ENCODE measurements at places on chromosomes 6 and 20.

- peak; percentile 42 for DNase-seq
Observed at GRCh38 chr20:59042151-59042795, at the start of gene PRELID3B. Gene PRELID3B, minus strand, starts transcription at chr20:59042786. Its CDS starts 56 bp downstream, at chr20:59042730.

DNA sequence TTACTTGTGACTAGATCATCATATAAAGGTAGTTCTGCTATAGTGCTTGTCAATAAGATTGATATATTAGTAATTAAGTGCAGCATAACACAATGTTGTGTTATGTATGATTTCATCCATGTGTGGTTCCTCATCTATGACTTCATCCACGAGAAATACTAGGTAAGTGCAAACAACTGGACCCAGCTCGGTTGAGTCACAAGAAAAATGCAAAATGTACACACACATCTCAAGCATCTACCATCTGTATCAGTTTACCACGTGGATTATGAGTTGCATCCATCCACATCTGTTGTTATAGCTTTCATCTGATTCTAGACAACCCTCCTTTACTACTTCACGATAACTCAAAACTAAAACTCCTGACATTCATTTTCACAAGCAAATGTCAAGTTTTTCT, 517.0 kb upstream of the CITED2 start:
- DNase-seq = no peak

DNA sequence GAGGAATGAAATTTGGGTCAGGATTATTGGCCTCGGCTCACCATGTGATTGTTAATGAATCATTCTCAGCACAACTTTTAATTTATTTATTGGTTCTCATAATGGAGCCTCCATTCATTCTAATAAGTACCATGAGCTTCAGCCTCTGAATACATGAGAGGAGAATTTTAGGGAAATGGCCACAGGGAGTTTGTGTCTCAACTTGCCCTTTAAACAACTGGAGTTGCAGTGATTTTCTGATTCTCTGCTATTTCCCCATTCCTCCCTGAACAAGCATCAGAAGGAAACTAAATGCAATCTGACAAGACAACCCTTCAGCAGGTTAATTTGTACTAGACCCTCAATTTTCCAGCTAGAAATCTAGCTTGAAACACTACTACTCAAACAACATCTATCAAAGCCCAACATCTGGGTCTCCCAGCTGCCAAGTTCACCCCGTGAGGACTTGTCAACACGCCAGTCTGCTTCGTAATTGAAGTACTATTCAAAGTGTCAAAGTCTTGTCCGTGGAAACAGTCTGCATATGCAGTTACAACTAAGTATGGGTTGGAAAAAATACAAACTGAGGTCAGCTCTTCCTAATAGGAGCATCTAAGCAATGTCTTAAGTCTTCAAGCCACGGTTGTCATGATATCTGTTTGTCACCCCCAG, 235.4 kb downstream of the CDH4 start:
- no peak for DNase-seq

GRCh38 chr20:48983423-48984400, 62.2 kb downstream of the ARFGEF2 start:
- peak; percentile 64 for DNase-seq

DNA sequence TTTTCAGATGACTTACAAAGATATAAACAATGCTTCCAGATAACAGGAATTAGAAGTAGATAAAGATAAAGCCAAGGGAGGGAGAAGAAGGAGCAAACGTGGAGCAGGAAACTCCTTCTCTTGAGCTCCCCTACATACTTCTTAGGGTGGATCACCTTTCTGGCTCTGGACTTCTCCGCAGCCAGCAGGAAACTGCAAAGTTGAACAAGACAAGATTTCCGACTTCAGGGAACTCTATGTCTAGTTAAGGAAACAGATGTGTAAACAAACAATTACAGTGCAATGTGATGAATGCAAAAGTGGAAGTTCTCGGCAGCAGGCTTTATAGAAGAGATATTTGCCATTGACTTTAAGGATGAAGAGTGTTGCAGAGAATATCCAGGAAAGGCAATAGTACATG, 134.0 kb upstream of the MARCKS start:
- DNase-seq = no peak

DNA sequence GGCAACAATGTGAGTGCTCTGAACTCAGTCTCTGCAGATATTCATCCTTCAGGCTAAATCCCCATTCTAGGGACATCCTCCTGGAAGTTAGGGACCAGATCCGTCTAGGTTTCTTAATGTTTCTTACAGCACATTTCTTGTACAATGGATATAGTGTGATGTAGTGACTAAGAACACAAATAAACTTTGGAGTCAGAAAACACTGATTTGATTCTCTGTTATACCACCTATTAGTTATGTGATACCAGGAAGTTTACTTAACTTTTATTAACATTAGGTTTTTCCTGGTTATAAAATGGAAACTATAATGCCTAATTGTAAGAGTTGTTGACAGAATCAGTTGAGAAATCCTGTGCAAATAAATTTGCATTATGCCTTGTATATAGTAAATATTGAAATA, 57.6 kb upstream of the KCNQ5 start:
- no peak for DNase-seq

Data from SW 1271 (cell line).